Fibroblast of lung (primary cell): ENCODE measurements at places on chromosomes 13 and 19.
A peak's percentile ranks its signal among the peaks of the same experiment; 100 is the strongest.

GRCh38 chr13:94210816-94211215, 268.7 kb downstream of the DCT start:
- no peak overlapping the region for H3K4me3 ChIP-seq
- H3K27ac ChIP-seq: no peak overlapping the region
- no peaks in the 10 kb centered on the region for H3K4me1 ChIP-seq
- H3K36me3 ChIP-seq: no peaks in the 10 kb centered on the region
- no peak for DNase-seq

DNA sequence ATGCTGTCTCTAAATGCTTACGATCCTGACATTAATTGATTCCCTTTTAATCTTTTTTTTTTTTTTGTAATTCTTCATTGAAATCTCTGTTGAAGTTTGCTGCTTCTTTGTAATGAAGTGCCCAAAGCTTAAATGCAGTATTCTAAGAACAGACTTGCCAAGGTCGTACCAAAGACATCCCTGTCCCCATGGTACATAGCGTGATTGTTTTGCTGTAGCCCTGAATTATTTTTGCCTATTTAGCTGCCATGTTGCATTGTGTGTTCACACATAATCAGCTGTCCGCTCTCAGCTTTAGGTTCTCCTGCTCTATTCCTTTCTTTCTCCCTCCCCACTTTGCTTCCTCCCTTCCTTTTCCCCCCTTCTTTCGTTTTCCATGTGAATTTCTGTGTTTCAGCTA, 21.1 kb downstream of the FGF9 start:
- DNase-seq: no peak
- H3K27ac ChIP-seq: no peak overlapping the region
- H3K27me3 ChIP-seq: peaks cover 7% of the 10 kb centered on the region
- H3K4me3 ChIP-seq: no peak overlapping the region

GRCh38 chr13:44810061-44810840, 179.0 kb downstream of the NUFIP1 start:
- H3K27ac ChIP-seq: no peak overlapping the region
- no peaks in the 10 kb centered on the region for H3K27me3 ChIP-seq
- no peak overlapping the region for H3K4me3 ChIP-seq
- no peaks in the 10 kb centered on the region for H3K36me3 ChIP-seq
- DNase-seq: peak; percentile 83

DNA sequence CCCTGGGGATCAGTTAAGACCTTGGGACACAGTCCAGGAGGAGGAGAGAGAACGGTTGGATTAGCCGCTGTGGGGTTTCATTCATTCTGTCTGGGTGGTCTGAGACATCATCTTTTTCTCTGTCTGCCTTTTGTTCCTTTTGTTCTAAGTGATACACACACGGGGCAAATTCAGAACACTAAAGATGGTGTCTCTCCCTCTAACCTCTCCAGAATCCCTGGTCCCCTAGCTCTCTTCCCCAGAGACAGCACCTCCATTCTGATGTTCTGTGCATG, 5.0 kb downstream of the BICRA start:
- H3K4me1 ChIP-seq: peaks cover 4% of the 10 kb centered on the region
- no peaks in the 10 kb centered on the region for H3K27me3 ChIP-seq
- H3K4me3 ChIP-seq: no peak overlapping the region
- H3K36me3 ChIP-seq: no peaks in the 10 kb centered on the region
- H3K27ac ChIP-seq: no peak overlapping the region

- H3K27me3 ChIP-seq: no peaks in the 10 kb centered on the region
- no peak overlapping the region for H3K4me3 ChIP-seq
- H3K27ac ChIP-seq: no peak overlapping the region
- DNase-seq: no peak
- H3K36me3 ChIP-seq: peaks cover 7% of the 10 kb centered on the region
Observed at GRCh38 chr13:95193509-95194230, 107.6 kb downstream of the ABCC4 start.

GRCh38 chr19:3983936-3984583, 1.2 kb downstream of the EEF2 start:
- peak overlapping the region; percentile 94 for H3K27ac ChIP-seq
- peaks cover 22% of the 10 kb centered on the region for H3K4me1 ChIP-seq
- peak; percentile 36 for DNase-seq
- H3K36me3 ChIP-seq: peaks cover 52% of the 10 kb centered on the region
- H3K27me3 ChIP-seq: no peaks in the 10 kb centered on the region

GRCh38 chr13:23799945-23800344, 89.3 kb downstream of the MIPEP start:
- peaks cover 1% of the 10 kb centered on the region for H3K36me3 ChIP-seq
- peaks cover 6% of the 10 kb centered on the region for H3K4me1 ChIP-seq
- H3K4me3 ChIP-seq: no peak overlapping the region
- no peaks in the 10 kb centered on the region for H3K27me3 ChIP-seq
- H3K27ac ChIP-seq: peak overlapping the region; percentile 17
- no peak for DNase-seq

GRCh38 chr13:51048166-51048461, 63.0 kb downstream of the C13orf42 start:
- H3K27ac ChIP-seq: no peak overlapping the region
- H3K4me3 ChIP-seq: no peak overlapping the region
- no peaks in the 10 kb centered on the region for H3K36me3 ChIP-seq
- no peak for DNase-seq

DNA sequence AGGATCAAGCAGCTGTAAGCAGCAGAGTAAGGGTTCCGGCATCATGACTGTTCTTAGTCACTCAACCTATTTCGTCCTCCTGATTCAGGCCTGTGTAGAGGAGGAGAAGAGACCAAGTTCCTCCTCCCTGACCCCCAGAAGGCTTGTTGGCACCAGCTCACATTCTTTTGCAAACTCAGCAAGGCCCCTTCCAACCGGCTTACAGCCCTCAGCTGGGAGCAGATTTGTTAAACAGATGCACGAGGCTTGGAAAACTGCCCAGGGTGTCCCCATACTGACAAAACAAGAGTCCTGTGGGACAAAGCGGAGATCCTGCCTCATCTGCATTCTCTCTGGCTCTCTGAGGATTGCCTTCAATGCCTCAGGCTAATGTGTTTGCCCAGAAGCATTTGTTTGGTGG, 113.2 kb upstream of the SOX21 start:
- no peaks in the 10 kb centered on the region for H3K4me1 ChIP-seq
- no peak overlapping the region for H3K4me3 ChIP-seq
- peak; percentile 33 for DNase-seq
- H3K27me3 ChIP-seq: no peaks in the 10 kb centered on the region
- no peak overlapping the region for H3K27ac ChIP-seq

- no peaks in the 10 kb centered on the region for H3K36me3 ChIP-seq
- no peak overlapping the region for H3K4me3 ChIP-seq
- H3K27me3 ChIP-seq: peaks cover 3% of the 10 kb centered on the region
- H3K4me1 ChIP-seq: no peaks in the 10 kb centered on the region
- H3K27ac ChIP-seq: no peak overlapping the region
Observed at GRCh38 chr13:39132286-39133230, 94.3 kb downstream of the NHLRC3 start.

- peak; percentile 71 for DNase-seq
- H3K4me1 ChIP-seq: no peaks in the 10 kb centered on the region
- H3K27me3 ChIP-seq: peaks cover 6% of the 10 kb centered on the region
- no peaks in the 10 kb centered on the region for H3K36me3 ChIP-seq
- no peak overlapping the region for H3K4me3 ChIP-seq
- H3K27ac ChIP-seq: no peak overlapping the region
Observed at GRCh38 chr13:42333613-42334328, 61.8 kb downstream of the AKAP11 start.

- H3K4me3 ChIP-seq: no peak overlapping the region
- no peaks in the 10 kb centered on the region for H3K27me3 ChIP-seq
- H3K36me3 ChIP-seq: no peaks in the 10 kb centered on the region
- H3K27ac ChIP-seq: no peak overlapping the region
- DNase-seq: no peak
Observed at GRCh38 chr13:40261336-40261735, 405.1 kb downstream of the FOXO1 start.

DNA sequence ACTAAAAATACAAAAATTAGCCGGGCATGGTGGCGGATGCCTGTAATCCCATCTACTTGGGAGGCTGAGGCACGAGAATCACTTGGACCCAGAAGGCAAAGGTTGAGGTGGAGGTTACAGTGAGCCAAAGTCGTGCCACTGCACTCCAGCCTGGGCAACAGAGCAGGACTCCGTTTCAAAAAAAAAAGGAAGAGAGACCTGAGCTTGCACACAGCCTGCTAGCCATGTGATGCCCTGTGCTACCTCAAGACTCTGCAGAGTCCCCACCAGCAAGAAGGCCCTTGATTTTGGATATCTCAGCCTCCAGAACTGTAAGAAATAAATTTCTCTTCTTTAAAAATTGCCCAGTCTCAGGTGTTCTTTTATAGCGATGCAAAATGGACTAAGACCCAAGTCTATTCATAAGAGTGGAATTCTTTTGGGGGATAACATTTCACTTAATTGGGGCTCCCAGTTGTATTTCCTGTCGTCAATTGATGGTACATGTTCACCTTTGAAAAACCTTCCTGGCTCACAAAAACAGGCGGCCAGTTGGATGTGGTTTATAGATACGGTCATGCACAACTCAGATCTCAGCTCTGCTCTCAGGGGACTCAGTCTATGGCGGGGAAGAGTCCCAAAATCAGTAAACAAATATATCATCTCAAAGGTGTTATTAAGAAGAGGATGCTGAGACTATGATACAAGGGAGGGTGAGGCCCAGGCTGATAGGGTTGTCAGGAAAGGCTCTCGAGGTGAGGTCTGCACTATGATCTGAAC, 2.4 kb upstream of the CHERP start:
- H3K4me3 ChIP-seq: no peak overlapping the region
- no peak for DNase-seq
- H3K36me3 ChIP-seq: peaks cover 2% of the 10 kb centered on the region
- H3K27ac ChIP-seq: no peak overlapping the region
- no peaks in the 10 kb centered on the region for H3K27me3 ChIP-seq
- peaks cover 6% of the 10 kb centered on the region for H3K4me1 ChIP-seq

DNA sequence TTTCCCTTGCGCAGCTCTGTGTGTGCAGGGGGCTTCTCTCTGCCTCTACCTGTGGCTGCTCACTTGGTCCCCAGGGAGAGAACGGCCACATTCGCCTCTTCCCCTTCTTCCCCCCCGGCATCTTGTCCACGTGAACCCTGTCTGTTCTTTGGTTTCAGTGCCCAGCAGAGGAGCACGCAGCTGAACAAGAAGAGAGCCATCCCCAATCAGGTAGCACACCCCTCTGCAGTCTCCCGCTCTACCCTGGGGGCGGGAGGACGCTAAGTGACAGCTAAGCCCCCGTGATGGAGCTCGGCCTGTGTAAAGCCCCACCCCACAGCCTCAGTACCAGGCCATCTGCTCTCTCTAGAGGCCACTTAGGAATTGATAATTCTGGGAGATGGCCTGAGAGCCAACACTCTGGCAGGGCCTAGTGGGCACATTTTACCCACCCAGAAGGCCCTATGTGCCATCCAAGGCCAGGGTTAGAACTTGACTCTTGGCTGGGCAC, 30.2 kb downstream of the TMED1 start:
- peaks cover 33% of the 10 kb centered on the region for H3K36me3 ChIP-seq
- H3K4me1 ChIP-seq: no peaks in the 10 kb centered on the region
- no peak overlapping the region for H3K4me3 ChIP-seq
- DNase-seq: no peak
- H3K27me3 ChIP-seq: no peaks in the 10 kb centered on the region
- H3K27ac ChIP-seq: no peak overlapping the region

DNA sequence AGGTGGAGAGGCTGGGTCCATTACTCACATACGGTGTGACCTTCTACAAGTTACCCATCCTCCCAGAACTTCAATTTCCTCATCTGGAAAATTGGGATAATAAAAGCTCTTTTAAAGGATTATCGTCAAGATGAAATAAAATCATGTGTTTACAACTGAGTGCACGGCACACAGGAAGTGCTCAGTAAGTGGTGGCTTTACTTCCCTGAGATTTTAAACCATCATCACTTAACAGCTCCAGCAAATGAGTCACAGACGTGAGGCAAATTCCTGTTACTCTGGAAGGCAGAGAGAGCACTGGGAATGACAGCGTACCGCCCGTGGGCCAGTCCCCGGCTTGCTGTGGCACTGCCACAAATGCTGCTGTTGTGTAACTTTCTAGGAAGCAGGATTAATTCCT, 64.1 kb downstream of the MRPL57 start:
- no peak overlapping the region for H3K4me3 ChIP-seq
- no peak overlapping the region for H3K27ac ChIP-seq
- H3K36me3 ChIP-seq: no peaks in the 10 kb centered on the region

- no peaks in the 10 kb centered on the region for H3K4me1 ChIP-seq
- no peak overlapping the region for H3K27ac ChIP-seq
- H3K27me3 ChIP-seq: no peaks in the 10 kb centered on the region
Observed at GRCh38 chr13:90995614-90996013, 351.9 kb upstream of the MIR17HG start.

DNA sequence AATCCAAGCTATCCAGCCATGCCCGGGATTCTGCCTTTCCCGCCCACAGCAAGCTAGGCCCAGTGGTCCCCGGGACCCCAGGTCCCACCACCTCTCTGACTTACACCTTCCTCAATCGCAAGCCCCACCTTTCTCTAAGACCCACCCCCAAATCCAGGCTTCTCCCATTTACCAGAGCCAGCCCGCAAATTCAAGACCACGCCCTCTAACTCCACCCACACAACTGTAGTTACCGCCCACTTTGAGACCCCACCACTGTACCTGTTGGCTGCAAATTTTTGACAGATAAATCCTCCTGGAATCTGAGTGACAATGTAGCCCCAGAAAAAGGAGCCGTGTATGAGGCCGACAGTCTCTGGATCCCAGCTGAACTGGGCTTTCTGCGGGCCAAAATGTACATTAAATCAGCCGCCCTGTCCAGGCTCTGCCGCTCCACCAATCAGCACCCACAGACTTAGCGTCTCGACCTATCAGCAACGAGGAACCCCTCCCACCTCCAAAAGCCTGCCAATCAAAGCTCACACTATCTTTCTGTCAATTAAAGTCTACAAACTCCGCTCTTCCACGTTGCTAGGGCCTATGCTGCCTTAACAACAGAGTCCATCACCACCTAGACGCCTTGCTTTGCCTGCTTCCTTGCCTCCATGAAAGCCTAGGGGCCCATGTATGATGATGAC, 6.3 kb downstream of the SLC17A7 start:
- peaks cover 81% of the 10 kb centered on the region for H3K27me3 ChIP-seq
- H3K36me3 ChIP-seq: no peaks in the 10 kb centered on the region
- no peak for DNase-seq
- no peaks in the 10 kb centered on the region for H3K4me1 ChIP-seq
- H3K4me3 ChIP-seq: no peak overlapping the region
- H3K27ac ChIP-seq: no peak overlapping the region
